Choroid plexus epithelial cell (primary cell): ENCODE measurements at places on chromosomes 7 and 10.

GRCh38 chr10:74039561-74040145, 41.7 kb downstream of the VCL start:
- DNase-seq, result peak; percentile 75

GRCh38 chr10:33244354-33244967, 90.0 kb downstream of the NRP1 start:
- DNase-seq, result no peak

DNA sequence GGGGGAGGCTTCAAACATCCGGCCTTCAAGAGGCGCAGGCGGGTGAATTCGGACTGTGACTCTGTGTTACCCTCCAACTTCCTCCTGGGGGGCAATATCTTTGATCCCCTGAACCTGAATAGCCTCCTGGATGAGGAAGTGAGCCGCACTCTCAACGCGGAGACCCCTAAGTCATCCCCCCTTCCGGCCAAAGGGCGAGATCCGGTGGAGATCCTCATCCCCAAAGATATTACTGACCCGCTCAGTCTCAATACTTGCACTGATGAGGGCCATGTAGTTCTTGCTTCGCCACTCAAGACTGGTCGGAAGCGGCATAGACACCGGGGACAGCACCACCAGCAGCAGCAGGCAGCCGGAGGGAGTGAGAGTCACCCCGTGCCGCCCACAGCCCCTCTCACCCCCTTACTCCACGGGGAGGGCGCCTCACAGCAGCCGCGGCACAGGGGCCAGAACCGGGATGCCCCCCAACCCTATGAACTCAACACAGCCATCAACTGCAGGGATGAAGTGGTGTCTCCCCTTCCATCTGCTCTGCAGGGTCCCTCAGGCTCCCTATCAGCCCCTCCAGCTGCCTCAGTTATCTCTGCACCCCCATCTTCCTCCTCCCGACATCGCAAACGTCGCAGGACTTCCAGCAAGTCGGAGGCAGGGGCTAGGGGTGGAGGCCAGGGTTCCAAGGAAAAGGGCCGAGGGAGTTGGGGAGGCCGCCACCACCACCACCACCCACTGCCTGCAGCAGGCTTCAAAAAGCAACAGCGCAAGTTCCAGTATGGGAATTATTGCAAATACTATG, 1.1 kb downstream of the MEPCE start:
- DNase-seq, result no peak

DNA sequence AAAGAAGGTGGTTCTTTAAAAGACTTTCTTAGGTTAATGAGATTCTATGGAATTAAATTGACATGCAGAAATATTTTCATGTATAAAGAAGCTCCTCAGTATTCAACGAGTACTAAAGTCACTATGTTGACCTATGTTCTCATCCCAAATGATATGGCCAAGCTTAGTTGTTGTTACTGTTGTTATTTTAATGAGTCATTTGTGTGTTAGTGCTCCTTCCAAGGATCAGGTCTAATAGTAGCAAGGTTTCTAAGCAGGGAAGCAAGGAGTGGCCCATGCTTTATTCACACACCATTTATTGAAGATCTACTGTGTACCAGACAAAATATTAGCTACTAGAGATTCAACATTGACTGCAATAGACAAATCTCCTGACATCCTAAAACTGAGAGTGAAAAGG, 41.9 kb downstream of the LRRN3 start:
- DNase-seq, result peak; percentile 57

- DNase-seq, result peak; percentile 80
These were observed 675.6 kb upstream of the POT1 start for GRCh38 chr7:125605241-125605640.

- no peak for DNase-seq
These were observed 492.5 kb upstream of the AKR1E2 start for GRCh38 chr10:4333459-4333894.

GRCh38 chr7:8176370-8177081, 85.4 kb downstream of the ICA1 start:
- DNase-seq, result no peak

DNA sequence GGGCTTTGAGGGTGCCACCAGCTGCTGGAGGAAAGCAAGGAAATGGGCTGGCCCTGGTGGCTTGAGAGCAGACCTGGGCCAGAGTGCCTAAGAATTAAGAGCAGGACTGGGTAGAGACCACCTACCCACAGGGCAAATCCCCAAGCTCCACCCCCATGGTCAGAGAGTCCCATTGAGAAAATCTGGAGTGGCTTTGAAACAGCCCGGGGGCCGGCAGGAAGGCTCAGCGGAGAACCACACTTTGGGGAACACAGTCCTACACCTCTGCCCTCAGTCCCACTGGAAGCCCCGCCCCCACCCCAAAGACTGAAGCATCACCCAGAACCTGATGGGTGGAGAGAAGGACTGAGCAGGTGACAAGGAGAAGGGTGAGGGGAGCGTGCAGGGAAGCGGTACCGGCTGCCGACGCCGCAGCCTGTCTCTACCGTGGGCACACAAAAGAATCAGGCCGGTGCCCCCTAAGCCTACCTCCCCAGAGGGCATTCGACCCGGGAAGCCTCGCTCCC, 3.6 kb downstream of the SMARCD3 start:
- DNase-seq, result no peak

DNA sequence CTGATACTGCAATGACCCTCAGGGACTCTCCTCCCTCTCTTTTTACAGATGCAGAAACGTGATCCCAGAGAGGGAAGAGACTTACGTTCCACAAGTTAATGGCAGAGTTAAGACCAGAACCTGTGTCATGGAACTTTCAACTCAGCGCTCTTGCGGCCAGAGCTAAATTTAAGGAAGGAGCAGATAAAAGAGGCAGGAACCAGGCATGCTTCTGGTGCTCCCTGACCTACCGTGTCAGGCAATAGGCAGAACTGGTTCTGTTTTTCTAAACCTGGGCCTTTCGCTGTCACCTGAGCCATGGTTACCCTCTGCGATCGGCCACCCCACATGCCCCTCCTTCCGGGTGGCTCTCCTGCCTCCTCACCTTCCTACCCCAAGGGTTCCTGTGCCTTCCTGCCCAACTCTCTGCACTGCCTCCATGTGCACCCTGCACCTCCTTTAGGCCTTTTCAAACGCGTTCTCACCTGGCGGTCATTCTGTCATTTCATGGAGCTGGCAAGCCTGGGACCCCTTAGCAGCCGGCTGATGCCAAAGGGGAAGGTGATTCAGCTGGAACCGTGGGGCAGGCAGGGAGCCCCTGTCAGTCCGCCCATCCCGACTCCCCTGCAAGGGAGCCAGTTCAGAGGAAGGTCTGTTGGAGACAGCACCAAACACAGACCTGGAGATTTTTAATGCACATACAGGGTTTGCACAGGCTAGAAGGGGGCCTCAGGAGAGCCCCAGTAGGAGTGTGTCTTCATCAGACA, 7.7 kb upstream of the GBX1 start:
- DNase-seq, result no peak

DNA sequence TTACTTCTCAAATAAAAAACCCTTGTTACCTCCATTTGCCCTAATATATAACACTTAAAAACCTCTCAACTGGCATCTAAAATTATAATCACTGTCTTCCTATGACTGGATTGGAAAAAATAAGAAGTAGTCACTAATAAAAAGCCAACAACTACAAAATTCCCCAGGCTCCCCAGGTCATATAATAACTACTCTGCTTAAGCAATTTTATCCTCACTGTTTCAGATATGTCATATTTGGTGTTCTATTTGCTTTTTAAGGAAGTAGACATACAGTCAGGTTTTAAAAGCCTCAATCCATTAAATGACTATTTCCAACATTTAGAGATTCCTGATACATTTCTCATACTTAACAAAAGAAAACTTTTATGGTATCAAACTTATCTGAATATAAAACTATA, 2.4 kb downstream of the H2AZ2 start:
- no peak for DNase-seq

GRCh38 chr7:99090771-99091542, 53.0 kb downstream of the SMURF1 start:
- peak; percentile 51 for DNase-seq

- no peak for DNase-seq
These were observed 47.7 kb upstream of the WAPL start for GRCh38 chr10:86569335-86569734.

- DNase-seq, result no peak
These were observed 202.0 kb upstream of the SEMA3E start for GRCh38 chr7:83850941-83851340.

- DNase-seq, result peak; percentile 69
These were observed 119.7 kb downstream of the JMJD1C start for GRCh38 chr10:63346015-63346441.

- peak; percentile 54 for DNase-seq
These were observed 310.6 kb downstream of the PARD3 start for GRCh38 chr10:34504534-34504933.

GRCh38 chr10:5047912-5048628, 44.4 kb upstream of the AKR1C2 start:
- DNase-seq, result peak; percentile 14

- no peak for DNase-seq
These were observed 138.8 kb downstream of the CELF2 start for GRCh38 chr10:11156480-11156879.

DNA sequence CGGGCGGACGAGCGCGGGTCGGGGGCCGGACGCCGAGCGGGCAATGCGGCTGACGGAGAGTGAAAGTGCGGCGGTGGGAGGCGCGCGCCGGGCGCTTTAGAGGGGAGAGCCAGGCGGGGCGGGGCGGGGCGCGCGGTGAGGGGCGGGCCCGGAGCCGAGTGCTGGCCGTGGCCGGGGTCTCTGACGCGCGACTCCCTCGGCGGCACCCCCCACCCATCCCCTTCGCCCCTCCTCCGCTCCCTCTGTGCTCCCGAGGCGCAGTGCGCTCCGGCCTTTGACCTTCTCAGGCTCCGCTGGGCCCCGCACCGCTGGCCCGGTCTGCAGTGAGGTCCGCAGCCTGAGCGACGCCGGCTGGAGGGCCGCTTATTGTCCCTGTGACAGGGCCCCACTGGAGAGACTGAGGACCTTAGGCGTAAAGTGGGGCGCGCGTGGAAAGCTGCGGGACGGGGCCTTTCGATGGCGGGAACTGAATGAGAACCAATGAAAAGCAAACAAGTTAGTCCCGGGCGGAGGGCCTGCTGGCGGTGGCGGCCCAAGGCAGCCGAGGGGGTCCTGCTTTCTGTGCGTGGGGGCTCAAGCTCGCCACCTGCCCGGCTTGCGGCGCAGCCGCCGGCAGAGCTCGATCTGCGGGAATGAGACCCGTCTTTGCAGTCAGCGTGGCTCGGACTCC, at the start of gene CXCL12:
TSS of gene CXCL12 (minus strand) at position 72 of the 670 bp plus-strand sequence. CDS start 92 bp downstream, outside the sequence.
- no peak for DNase-seq

- DNase-seq, result peak; percentile 95
These were observed 78.1 kb upstream of the RHEB start for GRCh38 chr7:151597541-151598444.

DNA sequence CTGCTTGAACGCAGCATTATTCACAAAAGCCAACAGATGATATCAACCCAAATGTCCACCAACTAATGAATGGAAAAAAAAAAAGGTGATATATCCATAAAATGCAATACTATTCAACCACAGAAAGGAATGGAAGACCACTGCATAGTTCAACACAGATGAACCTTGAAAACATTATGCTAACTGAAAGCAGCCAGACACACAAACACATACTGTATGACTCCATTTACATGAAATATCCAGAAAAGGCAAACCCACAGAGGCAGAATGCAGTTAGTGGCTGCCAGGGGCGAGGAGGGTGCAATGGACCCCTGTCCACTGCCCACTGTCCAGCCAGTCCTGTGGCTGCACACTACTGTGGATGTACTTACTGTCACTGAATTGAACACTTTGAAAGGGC, 36.6 kb downstream of the KIAA1549 start:
- no peak for DNase-seq

DNA sequence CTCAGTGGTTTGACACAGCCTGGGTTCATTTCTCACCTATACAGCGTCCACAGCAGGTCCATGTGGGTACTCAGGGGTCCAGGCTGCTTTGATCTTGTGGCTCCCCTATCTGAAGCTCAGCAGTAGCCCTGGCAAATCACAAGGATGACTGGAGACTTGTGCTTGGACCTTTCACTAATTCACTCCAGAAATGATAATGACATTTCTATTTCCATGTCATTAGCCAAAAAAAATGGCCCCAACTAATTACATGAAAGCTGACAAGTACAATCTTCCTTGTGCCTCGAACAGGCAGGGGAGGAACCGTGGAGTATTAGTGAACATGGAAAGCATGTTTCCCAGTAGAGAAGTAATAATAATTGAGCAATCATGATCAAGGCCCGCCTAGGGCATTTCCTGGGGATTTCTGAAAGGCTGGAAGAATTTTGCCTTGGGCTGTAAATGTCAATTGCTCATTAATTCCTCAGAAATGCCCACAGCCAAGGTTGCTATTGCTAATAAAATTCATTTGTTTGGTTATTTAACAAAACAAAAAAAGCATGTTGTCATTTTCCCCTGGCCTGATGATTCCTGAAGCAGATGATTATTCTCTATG, 586.1 kb downstream of the SDK1 start:
- DNase-seq, result no peak

- no peak for DNase-seq
These were observed 28.0 kb downstream of the GUSB start for GRCh38 chr7:65953890-65954450.

GRCh38 chr7:157425761-157426160, 89.0 kb downstream of the DNAJB6 start:
- no peak for DNase-seq

- no peak for DNase-seq
These were observed 84.3 kb downstream of the ELFN1 start for GRCh38 chr7:1754345-1754908.

DNA sequence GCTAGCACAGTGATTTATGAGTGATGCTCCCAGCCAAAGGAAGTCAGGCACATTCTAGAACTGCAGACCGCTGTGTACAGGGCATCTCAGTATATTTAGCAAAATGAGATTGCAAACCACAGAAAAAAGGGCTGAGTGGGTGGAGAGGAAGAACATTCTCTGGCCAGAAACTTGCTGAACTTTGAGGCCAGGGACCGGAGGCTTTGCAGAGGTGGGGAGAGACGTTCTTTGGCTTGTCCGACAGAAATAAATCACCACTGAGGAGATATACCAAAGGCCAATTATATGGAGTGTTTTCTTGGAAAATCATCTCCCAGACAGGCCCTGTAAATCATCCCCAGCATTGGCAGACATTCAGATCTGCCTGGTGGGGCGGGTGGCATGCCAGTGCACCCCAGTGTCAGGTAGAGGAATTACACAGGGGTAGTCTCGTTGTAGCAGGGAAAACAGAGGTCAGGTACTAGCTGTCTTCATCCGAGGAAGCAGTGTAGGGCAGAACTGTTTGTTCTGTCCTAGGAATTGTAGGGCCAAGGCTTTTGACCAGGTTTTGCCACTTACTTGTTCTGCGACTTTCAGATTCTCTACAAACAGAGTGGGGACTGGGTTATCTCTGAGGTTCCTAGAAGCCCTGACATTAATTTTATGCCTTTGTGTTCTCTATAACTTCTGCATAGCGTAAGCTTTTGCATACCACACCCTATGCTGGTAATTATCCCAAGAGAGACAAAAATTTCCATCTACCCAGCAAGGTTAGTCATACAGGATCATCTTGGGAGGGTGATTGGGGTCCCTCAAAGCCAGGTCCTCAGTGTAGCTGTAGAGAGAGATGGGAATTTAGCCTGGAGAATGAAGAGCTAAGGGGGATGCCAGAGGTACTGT, 655.6 kb downstream of the LRMDA start:
- peak; percentile 85 for DNase-seq
